ENCODE measurements at places on chromosomes 7 and 10.

GRCh38 chr7:112784603-112785002 lies 5.6 kb downstream of the TMEM168 start:
- DNase-seq, result no peak

DNA sequence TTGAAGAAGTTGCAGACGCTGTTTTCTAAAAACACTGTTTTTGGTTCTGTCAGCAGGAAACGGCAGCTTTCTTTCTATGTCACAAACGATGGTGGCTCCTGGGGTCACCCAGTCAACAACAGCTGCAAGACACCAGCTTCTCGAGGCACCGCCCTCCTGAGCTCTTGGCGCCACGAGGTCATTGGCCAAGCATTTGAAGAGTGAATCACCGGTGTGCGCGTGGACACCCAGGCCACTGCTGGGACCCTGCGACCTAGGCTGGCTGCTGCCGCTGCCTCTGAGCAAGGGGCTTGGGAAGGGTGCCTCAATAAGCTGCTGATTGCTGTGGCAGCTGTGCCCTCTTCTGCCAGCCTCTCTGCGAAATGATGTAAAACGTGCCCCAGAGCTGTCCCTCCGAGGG lies 22.5 kb upstream of the VIPR2 start:
- no peak for DNase-seq

- DNase-seq, result no peak
These were observed 22.8 kb upstream of the TTYH3 start for GRCh38 chr7:2608921-2609411.

GRCh38 chr10:128813574-128813973 lies 653.5 kb upstream of the MGMT start:
- no peak for DNase-seq

GRCh38 chr10:132606536-132607316 lies 69.1 kb downstream of the INPP5A start:
- no peak for DNase-seq

- no peak for DNase-seq
These were observed 1262.0 kb downstream of the TYW1 start for GRCh38 chr7:68258609-68259008.

GRCh38 chr7:72098807-72099580 lies 313.1 kb downstream of the CALN1 start:
- no peak for DNase-seq

GRCh38 chr10:71747039-71747531 lies 26.2 kb downstream of the VSIR start:
- no peak for DNase-seq

DNA sequence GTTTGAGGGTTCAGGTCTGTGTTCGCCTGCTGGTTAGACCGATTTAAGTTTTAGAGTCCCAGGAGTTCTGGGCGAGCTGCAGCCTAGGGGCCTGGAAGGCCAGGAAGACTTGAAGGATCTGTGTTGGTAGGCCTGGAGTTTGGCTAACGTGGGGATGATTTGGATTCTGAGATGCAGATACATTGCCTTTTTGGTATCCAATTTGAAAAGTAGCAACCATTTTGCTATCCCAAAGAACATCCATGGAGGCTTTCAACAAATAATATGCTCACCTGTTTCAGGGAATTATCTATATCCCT lies 433 bp upstream of the TRIM4 start:
- no peak for DNase-seq

GRCh38 chr10:89503151-89503550 lies 32.2 kb downstream of the SLC16A12 start:
- no peak for DNase-seq

DNA sequence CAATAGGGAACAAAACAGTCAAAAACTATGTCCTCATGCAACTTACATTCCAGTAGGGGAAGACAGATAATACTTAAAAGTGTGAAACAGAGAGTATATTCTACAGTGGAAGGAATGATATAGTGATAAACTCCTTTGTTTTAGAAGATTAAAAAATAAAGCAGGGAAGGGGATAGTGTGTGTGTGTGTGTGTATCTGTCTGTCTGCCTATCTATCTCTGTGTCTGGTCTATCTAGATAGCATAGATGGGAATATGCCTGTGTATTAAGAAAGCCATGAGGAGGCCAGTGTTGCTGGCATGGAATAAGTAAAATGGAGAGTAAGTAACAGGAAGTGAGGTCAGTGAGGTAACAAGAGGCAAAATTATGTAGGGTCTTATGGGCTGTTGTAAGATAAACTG lies 42.2 kb downstream of the EXOC6 start:
- no peak for DNase-seq

DNA sequence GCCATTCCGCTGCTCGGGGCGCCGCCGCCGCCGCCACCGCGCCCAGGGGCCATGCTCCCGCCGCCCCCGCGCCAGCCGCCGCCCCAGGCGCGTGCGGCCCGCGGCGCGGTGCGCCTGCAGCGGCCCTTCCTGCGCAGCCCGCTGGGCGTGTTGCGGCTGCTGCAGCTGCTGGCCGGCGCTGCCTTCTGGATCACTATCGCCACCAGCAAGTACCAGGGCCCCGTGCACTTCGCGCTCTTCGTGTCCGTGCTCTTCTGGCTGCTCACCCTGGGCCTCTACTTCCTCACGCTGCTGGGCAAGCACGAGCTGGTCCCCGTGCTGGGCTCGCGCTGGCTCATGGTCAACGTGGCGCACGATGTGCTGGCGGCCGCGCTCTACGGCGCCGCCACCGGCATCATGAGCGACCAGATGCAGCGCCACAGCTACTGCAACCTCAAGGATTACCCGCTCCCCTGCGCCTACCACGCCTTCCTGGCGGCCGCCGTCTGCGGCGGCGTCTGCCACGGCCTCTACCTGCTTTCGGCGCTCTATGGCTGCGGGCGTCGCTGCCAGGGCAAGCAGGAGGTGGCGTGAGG lies 383 bp downstream of the MARVELD1 start:
- peak; percentile 8 for DNase-seq

- DNase-seq, result no peak
These were observed 75.5 kb upstream of the STARD3NL start for GRCh38 chr7:38102507-38102906.

DNA sequence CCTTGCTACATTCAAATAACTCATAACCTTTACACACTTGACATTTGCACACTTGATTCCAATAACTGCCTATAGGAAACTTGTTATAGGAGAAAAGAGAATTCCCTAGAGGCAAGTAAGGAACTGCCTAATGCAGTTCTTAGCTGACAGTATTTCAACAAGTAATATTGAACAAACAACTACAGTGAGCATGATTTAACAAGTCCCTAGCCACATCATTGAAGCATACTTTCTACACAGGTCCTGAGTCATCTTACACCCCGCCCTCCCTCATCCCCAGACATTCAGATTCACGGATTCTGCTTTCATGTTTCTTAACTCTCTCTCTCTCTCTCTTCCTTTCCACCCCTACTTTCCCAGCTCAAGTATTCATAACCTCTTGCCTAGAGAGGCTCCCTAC lies 153.5 kb downstream of the LSM5 start:
- no peak for DNase-seq

GRCh38 chr10:65320236-65321026 lies 1605.4 kb upstream of the LRRTM3 start:
- no peak for DNase-seq

DNA sequence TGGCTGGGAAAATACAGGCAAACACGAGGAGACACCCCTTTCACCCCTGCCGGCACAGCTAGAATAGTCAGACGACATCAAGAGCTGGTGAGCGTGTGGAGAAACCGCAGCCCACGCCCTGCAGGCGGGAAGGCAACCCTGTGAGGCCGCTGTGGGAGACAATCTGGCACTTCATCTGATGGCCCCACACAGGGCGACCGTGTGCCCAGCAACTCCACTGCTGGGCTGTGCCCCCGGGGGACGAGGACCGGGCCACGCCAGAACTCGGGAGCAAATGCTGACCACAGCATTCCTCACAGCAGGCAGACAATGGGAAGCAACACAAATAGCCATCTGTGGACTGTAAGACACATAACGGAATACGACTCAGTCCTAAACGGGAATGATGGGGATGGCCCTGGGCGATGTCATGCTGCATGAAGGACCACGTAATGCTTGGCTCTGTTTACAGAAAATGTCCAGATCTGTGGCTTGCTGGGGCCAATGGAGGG lies 58.9 kb downstream of the CFAP46 start:
- no peak for DNase-seq

DNA sequence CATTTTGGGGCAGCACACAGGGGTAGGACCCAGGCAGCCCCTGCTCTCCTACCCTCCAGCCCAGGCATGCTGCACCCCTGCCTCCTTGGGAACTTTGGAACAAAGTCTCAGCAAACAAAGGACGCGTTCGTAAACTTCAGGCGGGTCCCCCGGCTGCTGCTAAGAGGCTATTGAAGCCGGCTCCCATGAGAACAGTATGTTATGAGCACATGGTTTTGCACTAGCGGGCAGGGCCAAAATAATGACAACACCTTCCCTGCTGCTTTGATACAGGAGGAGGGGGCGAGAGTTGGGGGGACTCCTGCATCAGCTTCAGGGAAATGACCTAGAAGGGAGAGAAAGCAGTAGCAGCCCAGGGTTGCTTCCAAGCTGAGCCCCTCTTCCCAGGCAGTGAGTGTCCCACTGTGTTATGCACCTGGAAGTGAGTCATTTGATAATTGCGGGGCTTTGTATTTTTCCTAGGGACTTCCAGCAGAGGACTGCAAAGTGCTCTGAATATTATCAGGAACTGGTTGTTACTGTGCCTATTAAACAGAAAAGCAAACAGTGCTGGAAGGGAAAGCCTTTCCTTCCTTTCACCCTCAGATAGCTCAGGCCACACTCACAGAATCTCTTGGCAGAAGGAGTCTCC lies 6.9 kb downstream of the ITPRIP start:
- DNase-seq, result no peak

GRCh38 chr10:95356-96115 lies 39.7 kb upstream of the ZMYND11 start:
- DNase-seq, result no peak

GRCh38 chr10:103553743-103554487 lies 60.4 kb downstream of the NEURL1 start:
- no peak for DNase-seq

DNA sequence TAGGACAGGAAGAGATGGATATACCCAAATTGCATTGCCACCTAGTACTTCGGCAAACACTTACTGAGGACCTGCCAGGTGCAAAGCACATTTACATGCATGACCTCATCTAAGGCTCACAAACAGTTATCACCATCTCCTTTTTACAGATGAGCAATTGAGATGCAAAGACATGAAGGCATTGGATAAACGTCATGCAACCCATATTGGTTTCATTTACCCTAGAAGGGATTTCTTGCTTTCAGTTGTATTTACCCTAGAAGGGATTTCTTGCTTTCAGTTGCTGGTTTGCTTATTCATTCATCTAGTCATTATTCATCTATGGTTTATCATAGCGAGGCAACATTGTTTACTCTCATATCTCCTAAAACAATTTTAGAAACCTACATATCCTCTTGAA lies 52.2 kb downstream of the STEAP1B start:
- no peak for DNase-seq

- DNase-seq, result no peak
These were observed 240.1 kb downstream of the ELMO1 start for GRCh38 chr7:37208528-37208927.

- DNase-seq, result no peak
These were observed 33.6 kb downstream of the C7orf25 start for GRCh38 chr7:42878303-42878702.

DNA sequence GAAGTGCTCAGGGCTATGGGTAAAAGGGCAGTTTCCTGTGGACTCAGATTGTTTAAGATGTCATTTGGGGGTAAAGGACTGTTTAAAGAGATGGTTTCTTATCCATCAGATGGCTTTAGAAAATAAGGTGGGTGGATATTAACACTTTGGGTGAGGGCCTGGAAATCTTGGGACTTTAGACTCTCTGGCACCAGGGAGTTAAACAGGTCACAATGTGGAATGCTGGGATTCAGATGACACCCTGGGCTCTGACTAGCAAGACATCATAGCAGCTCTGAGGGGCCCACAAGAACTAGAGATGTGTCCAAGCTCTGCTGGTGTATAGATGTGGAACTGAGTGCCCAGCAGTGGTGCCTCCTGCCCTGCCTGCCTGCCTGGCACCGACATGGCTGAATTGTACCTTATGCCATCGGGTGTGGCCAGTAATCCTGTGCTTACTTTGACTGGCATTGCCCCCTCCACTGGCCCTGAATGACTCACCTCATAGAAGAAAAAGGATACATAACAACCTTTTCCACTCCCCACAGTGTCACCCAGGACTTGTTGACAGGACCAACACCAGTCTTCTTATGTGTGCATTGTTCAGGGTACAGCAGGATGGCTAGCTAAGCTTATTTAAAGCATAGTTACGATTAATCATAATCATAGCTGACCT lies 100.0 kb upstream of the PRR15 start:
- no peak for DNase-seq

DNA sequence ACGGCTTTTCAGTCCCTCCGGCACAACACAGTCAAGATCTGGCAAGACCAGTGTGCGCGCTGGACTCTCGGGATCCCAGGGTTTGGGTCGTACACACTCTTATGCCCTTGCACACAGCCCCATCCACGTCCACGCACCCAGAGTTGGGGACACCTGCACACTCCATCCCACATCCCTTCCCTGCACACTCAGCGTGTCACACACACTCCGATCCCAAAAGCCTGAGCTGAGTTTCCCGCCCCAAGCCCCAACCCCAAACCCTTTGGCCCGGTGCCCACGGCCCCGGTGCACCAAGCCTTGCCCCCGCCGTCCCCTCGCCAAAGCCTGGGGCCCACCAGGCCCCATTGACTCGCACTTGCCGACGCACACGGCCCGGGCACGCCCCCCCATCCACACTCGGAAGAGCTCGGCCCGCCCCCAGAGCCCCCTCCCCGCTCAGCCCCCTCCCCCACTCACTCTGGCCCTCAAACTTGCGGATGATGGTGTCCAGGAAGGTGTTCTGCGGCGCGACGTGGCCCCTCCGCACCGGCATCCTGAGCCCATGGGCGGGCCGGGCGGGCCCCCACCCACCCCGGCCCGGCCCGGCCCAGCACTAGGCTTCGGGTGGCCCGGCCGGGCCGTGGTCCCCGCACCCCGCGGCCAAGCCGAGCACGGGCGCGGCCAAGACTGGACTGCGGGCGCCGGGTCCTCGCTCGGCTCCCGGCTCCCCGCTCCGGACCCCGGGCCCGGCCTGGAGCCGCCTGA lies 567 bp downstream of the KCNH2 start:
- no peak for DNase-seq

DNA sequence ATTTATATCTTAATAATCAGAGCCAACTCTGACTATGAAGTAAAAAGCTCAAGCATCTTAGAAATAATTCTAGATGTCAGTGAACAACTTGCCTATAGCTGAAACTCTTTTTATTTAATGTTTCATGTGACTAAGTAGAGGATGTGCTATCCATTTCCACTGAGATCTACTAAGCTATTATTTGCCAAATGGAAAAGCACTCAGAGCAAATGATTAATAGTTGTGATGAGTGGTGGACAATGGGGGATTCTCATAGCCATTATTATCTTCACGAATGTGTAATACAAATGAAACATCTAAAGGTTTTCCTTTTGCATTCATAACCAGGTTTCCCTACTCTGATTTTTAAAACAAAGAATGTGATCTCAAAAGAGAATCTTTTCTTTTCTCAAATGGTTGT lies 126.6 kb upstream of the GNAI1 start:
- no peak for DNase-seq

GRCh38 chr7:148304456-148304855 lies 286.1 kb upstream of the C7orf33 start:
- DNase-seq, result no peak

Measured in stimulated activated CD8-positive, alpha-beta memory T cell treated with anti-CD3 and anti-CD28 coated beads, Interleukin-12 subunit alpha, Interleukin-12 subunit beta, amount 100 ng/mL, for 1 hour (primary cell).